Activated CD4-positive, alpha-beta T cell treated with anti-CD3 and anti-CD28 coated beads, Interleukin-2, amount 10 ng/mL, durations not matched to agents 24 days and 14 days (primary cell): ENCODE measurements at places on chromosomes 5 and 9. TPM values are rescaled to one million over a fixed set of nuclear protein-coding genes. Genes with fewer than 3 reads are reported as not detected.
A peak's percentile ranks its signal among the peaks of the same experiment; 100 is the strongest.

DNA sequence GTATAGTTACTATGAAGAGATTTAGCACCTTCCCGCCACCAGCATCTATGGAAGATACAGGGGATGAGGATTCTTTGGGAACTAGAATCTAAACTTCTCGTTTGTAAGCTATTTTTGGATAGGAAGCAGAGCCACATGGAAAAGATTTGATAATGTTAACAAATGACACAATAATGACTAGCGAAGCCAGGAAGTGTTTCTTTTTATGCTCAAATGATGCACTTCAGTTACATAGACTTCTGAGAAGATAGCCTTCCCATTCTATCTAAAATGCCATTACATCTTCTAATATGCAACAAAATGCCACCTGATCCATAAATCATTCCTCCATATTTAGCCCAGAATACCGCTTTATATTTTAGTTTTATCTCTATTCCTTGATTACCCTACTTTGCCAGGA lies 17.0 kb upstream of the TNC start:
- DNase-seq, result no peak

GRCh38 chr5:150186897-150187296 lies 3.0 kb upstream of the SLC6A7 start:
- no peak for DNase-seq

GRCh38 chr5:65062469-65063083 lies 293.8 kb downstream of the CWC27 start:
- peak; percentile 24 for DNase-seq

DNA sequence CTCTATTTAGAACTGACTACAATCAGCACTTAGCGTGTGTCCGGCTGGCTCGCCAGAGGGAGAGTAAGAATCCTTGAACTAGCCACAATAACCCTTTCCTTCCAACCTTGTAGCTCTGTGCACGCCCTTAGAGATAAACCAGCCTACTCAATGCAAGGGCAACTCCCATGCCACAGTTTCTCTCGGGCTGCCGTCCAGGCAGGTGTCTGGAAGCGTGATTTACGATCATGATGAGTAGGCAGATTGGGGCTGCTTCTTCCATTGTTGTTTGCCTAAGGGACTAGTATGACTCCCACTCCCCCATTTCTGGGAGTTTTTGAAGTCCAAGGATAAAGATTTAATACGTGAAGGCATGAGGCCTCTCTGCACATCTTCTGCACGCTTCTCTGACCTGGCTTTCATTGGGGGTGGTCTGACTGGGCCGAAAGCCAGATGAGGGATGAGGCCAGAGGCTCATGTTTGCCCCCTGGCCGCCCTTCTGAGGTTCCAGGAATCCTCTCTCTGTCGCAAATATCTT lies 134.0 kb upstream of the MYO10 start:
- no peak for DNase-seq

- DNase-seq, result no peak
Observed at GRCh38 chr5:73485715-73486114, 12.5 kb upstream of the BTF3 start.

NFX1 gene
- 37.2 and 38.7 TPM in 2 replicates for total RNA-seq
